ENCODE measurements at places on chromosomes 4 and X.

- DNase-seq = peak; percentile 67
Measured at GRCh38 chr4:78775303-78776078, 659 bp upstream of the BMP2K start.

GRCh38 chr4:105598052-105598451 lies 45.6 kb downstream of the ARHGEF38 start:
- DNase-seq = no peak

DNA sequence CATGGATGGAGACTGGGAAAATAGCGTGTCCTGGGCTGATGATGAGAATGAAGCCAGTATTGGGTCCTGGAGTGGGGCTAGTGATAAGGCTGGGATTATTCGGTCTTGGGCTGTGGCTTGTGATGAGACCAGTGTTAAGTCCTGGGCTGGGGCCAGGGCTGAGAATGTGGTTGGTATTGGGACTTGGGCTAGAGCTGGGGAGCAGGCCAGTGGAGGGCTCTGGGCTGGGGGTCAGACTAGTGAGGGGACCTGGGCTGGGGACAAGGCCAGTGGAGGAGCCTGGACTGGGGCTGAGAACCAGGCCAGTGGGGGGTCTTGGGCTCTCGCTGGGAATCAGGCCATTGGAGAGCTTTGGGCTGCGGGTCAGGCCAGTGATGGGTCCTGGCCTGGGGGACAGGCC lies 6.7 kb downstream of the ARMCX4 start:
- DNase-seq = no peak

- DNase-seq = no peak
Measured at GRCh38 chrX:133294126-133294525, 76.0 kb upstream of the TFDP3 start.

DNA sequence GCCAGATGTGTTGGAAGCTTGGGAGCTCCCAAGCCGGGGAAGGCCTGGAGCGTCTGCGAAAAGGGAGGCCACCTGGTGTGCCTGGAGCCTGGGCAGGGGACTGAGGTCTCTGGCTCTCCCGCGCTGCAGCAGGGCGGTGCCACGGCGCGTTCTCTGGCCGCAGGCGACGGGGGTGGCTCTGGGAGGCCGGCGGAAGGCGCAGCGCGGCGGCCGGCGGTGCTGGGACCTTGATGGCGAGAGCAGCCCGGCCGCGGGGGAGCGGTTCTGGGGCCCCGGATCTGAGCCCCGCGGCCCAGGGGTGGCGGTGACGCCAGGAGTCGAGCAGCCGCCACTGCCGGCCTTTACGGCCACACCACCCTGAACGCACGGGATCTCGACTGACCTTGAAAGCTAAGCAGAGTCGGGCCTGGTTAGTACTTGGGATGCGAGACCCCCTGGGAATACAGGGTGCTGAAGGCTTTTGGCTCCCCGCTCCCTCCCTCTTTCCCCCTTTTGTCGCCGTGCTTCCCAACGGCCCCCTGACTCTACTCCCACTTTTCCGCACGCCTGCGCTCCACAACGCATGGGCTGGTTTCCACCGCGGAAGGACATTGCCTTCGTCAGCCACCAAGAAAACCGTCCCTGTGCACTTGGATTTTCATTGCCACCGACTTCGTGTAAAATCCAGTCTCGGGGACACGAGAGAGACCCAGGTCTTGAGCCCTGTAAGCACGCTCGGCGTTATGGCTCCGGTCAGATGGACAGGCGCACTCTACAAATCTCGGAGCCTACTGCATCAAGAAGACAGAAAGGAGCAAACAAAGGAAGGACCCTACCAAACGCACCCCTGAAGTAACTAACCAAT lies 9.5 kb downstream of the FRG2 start:
- no peak for DNase-seq

GRCh38 chr4:48028696-48029095 lies 12.1 kb downstream of the NIPAL1 start:
- DNase-seq = no peak

- no peak for DNase-seq
Measured at GRCh38 chr4:74504212-74504611, 59.3 kb downstream of the AREG start.

DNA sequence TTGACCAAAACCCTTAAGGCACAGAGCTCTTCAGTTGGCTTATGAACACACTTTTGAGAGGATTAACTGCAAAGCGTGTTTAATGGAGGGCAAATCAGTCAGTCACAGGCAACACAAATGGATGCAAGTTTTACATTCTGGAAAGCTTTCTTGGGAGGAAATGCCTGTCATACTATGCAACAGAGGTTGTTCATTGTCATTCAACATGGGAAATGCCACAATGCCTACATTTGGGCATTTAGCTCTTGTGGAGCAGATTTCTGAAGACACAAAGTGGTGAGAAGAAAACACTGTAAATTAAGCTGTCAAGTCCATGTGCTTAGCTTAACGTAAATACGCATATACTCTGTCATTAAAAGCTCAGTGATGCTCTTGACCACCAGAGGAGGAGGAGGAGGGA lies 41.1 kb downstream of the CBLL2 start:
- no peak for DNase-seq

DNA sequence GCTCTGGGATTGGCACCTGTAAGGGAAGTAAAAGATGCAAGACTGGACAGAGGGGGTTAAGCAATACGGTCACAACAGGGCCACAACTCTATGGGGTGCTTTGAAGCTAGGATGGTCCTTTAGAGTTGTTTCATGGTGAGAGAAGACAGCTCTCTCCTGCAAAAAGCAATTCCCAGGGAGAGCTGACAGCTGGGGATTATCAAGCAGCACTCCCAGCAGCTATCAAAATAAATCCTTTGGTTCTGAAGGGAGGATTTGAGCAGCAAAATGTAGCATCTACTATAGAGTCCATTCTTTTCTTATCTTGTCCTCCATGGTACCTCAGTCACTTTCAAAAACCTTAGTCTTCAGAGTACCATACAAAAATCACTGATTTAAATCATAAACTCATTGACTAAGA lies 35.1 kb upstream of the AP1AR start:
- peak; percentile 45 for DNase-seq

GRCh38 chr4:62407534-62407933 lies 1207.4 kb downstream of the ADGRL3 start:
- DNase-seq = no peak

- no peak for DNase-seq
Measured at GRCh38 chr4:64174247-64174882, 234.9 kb downstream of the TECRL start.

GRCh38 chr4:31548021-31548420 lies 827.9 kb downstream of the PCDH7 start:
- no peak for DNase-seq

- DNase-seq = no peak
Measured at GRCh38 chrX:118633530-118633929, 93.9 kb upstream of the IL13RA1 start.

GRCh38 chr4:72275381-72275780 lies 243.6 kb downstream of the NPFFR2 start:
- no peak for DNase-seq

DNA sequence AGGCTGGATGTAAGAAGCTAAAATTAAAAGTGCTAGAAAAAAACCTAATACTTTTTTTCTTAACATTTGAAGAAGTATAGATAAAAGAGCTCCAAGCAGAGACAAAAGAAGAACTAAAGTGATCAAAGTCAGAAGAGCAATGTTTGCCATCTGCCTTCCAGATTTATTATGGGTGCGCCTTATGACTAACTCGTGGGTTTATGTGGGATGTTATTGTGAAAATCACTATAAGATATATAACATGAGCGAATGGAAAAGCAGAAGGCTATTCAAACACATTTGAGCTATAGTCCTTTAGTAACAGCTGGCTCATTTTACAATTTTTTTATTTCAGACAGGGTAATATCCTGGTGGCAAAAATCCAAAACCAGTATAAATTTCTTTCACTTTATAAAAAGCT lies 1040.7 kb downstream of the RAPGEF2 start:
- no peak for DNase-seq

- DNase-seq = no peak
Measured at GRCh38 chr4:5854929-5855328, 38.0 kb downstream of the CRMP1 start.

DNA sequence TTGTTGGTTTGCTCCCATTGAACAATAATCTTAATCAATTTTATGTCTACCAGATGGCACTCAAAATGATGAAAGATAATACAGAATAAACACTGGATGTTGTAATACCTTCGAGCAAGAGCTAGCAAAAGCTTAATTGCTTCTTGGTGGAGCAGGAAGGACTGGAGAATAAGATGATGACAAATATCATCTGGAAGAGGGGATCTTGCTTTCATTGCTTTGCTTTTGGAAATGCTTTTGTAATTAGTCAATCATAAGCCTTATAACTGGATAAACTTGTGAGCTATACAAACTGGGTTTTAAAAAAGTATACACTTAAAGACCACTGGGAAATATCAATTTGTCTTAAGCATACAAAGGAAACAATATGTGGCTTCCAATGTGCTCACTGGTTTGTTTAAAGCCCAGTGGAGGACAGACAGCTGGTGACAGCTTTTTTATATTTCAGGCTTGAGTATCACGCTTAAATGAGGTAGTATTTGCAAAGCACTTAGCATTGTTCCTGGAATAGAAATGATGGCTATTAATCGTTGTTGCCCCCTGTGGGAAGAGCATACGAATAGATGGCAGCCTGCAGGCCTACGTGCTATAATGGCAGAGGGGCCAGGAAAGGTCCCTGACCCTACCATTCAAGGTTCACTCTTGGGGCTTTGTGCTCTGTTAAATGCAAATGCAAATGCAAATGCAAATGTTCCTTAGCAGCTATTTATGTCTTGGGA lies 61.2 kb downstream of the TMEM150C start:
- no peak for DNase-seq

- DNase-seq = no peak
Measured at GRCh38 chr4:173680278-173680677, 150.2 kb upstream of the HAND2 start.

GRCh38 chr4:15143551-15143950 lies 141.3 kb downstream of the CPEB2 start:
- DNase-seq = no peak

- DNase-seq = no peak
Measured at GRCh38 chr4:101050088-101050836, 297.1 kb downstream of the PPP3CA start.

DNA sequence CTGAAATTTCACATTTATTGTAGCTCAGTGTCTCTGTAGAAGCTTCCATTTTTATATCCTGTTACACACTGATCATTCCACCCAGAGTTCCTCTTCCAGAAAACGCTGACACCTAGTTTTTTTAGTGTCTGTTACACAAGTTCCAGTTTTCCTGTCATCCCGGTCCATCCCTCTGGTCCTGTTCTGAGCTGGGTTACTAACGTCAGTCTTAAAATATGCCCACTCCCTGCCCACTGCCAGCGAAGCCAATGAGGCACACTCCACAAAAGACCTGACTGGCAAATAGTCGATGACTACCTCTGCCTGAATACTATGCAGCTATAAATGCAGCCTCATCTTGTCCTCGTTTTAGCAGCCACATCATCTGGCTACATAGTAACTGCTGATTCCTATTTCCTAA lies 30.9 kb upstream of the DDX3X start:
- DNase-seq = no peak

DNA sequence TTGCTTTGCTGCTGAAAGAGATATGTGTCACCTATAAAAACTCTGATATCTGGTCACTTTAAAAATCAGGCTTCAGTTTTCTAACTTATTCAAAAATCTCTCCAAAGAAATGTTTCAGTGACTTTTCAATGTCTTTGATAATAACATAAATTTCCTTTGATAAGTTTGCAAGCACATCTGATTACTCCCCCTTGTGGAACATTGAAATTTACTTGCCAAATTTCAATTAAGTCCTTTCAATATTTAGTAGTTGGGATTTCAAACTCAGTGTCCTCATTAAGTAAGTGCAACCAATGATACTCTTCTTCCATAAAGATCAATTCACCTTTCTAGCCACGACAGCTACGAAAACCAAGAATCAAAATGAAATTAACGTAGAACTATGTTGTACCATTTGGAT lies 151.3 kb upstream of the FAM47C start:
- DNase-seq = no peak

GRCh38 chr4:74934016-74934831 lies 1.3 kb downstream of the PARM1 start:
- no peak for DNase-seq

- no peak for DNase-seq
Measured at GRCh38 chr4:182405087-182405486, 161.9 kb downstream of the TENM3 start.

- no peak for DNase-seq
Measured at GRCh38 chrX:154002215-154002719, 17.4 kb downstream of the IRAK1 start.

- no peak for DNase-seq
Measured at GRCh38 chr4:61406677-61407076, 206.6 kb downstream of the ADGRL3 start.

GRCh38 chr4:8940792-8941491 lies 69.3 kb upstream of the HMX1 start:
- DNase-seq = no peak

GRCh38 chrX:39261446-39262147 lies 460.3 kb downstream of the MID1IP1 start:
- peak; percentile 71 for DNase-seq

DNA sequence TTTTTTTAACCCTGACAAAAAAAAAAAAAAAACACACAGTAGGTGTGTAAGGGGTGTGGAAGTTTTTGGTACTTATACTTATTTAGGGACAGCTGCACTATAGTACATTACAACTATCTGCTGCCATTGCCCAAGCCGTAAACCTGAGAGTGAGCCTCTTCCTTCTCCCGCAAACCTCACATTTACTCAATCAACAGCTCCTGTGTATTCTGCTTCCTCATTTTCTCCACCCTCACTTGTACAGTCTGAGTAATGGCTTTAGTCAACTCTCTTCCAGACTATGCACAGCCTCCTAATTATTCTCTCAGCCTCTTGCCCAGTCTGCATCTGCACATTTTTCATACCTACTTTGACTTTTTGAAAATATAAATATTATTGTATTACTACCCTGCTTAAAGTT lies 362.0 kb downstream of the ADAM29 start:
- no peak for DNase-seq

DNA sequence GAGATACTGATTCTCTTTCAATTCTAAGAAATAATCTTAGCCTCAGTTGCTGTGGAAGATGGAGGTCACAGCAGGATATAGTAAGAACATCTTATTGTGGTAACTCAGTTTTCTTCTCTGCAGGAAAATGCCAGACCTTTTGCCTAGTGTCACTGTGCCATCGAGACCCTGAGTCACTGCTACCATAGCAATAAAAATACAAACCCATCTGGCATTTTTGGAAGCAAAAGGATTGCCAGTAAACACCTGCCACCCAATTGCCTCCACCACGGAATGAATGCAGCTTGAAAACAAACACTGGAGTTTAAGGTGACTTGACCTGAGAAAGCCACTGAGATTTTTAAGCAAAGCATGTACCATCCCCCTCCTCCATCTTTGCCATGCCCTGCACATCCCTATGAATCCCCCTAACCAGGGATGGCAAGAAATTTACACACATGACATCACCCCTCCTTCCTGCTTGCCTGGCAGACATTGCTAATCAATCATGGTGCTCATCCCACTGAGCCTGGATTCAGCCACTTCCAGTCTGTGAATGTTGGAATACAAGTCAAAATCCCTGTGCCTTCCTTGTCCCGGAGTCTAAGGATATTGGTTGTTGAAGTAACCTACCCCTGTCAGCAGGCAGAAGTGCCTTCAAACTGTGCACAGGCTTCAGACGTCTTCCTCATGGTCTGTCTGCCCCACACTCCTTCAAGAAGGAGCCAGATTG lies 59.6 kb upstream of the MAMLD1 start:
- peak; percentile 22 for DNase-seq

Measured in NCI-H524 (cell line).